Lower lobe of right lung (tissue), 2 donors: ENCODE measurements at places on chromosomes 6 and 20. TPM values are rescaled to one million over a fixed set of nuclear protein-coding genes. Genes with fewer than 3 reads are reported as not detected.

The TMC2 gene
- total RNA-seq = 0.92 TPM

The SLC22A16 gene
- total RNA-seq = 0.80 TPM

DNA sequence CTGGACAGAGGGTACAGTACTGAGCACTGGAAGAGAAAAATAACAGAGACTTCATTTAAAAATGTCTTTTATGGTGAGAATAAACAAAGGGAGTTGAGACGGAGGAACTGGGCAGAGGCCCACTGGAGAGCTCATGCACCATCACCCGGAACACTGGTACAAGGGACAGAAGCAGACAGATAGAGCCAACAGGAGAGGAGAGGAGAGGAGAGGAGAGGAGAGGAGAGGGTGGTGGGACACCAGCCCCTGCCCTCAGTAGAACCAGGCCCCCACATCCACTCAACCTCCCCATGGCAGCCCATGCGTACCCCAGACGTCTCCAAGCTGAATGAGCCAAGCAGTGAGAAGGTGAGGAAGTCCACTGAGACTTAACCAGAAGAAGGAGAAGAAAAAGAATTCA lies 390.5 kb upstream of the CNR1 start:
- no peak overlapping the region for H3K27ac ChIP-seq
- H3K27me3 ChIP-seq = no peaks in the 10 kb centered on the region
- H3K36me3 ChIP-seq = no peaks in the 10 kb centered on the region
- no peaks in the 10 kb centered on the region for H3K4me1 ChIP-seq
- no peak for DNase-seq
- H3K4me3 ChIP-seq = no peak overlapping the region

DNA sequence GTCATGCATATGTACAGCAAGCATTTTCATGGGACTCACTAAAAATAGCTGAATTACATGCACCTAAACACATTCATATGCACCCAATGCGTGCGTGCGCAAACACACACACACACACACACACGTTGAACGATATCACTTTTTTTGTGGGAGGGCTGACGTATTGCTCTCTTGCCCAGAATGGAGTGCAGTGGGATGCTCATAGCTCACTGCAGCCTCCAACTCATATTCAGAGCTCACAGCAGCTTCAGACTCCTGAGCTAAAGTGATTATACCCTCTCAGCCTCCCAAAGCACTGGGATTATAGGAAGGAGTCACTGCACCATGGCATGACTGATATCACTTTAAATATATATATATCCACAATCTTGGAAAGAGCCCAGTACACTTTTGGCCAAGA lies 620.4 kb upstream of the MANEA start:
- DNase-seq = no peak
- no peak overlapping the region for H3K4me3 ChIP-seq
- H3K4me1 ChIP-seq = no peaks in the 10 kb centered on the region
- H3K27ac ChIP-seq = no peak overlapping the region

DNA sequence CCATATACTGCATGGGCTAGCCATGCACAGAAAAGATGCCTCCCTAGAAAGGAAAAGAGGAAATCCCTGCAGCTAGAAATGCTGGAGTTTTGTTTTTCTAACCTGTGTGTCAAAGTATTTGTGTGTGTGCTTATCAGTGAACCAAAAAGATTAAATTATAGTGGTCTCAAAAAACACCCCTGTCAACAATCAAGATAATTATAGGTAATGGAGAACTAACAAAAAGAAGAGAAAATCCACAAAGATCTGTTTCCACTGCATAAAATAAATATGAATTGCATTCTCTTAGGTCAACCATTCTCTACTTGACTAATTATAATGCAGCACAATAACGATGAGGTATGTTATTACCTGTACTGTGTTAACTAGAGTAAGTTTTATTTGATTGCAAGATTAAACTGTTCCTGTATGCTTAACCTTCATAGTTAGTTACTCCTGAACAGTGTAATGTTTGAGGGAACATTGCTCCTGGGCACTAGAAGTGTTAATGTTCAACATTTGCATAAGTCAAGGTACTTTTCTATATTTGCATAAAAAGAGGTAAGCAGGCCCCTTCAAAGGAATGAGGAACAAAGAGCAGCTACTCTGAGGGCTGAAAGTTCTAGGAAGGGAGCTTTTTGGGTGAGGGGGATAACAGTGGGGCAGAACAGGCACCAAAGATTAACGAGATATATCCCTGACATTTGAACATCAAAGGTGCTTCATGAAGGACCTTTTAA lies 212.1 kb downstream of the BTBD9 start:
- H3K4me3 ChIP-seq = no peak overlapping the region
- no peaks in the 10 kb centered on the region for H3K27me3 ChIP-seq
- no peaks in the 10 kb centered on the region for H3K4me1 ChIP-seq
- no peaks in the 10 kb centered on the region for H3K36me3 ChIP-seq
- no peak overlapping the region for H3K27ac ChIP-seq

- no peak overlapping the region for H3K4me3 ChIP-seq
- no peak for DNase-seq
- H3K36me3 ChIP-seq = no peaks in the 10 kb centered on the region
- no peaks in the 10 kb centered on the region for H3K27me3 ChIP-seq
- H3K27ac ChIP-seq = no peak overlapping the region
Measured at GRCh38 chr6:57198926-57199636, 23.0 kb downstream of the RAB23 start.
